ENCODE measurements at places on chromosomes 2 and 18.

GRCh38 chr2:219638948-219639755, 11.7 kb downstream of the SLC4A3 start:
- no peak for DNase-seq

- DNase-seq: no peak
Measured at GRCh38 chr2:220123751-220124150, 496.3 kb downstream of the SLC4A3 start.

GRCh38 chr18:29154758-29155725, 978.1 kb upstream of the CDH2 start:
- DNase-seq: no peak

- DNase-seq: no peak
Measured at GRCh38 chr2:164617466-164617865, 3.8 kb downstream of the GRB14 start.

GRCh38 chr2:119023534-119023933, 81.5 kb downstream of the MARCO start:
- no peak for DNase-seq

GRCh38 chr18:52489396-52490306, 149.7 kb downstream of the DCC start:
- no peak for DNase-seq

DNA sequence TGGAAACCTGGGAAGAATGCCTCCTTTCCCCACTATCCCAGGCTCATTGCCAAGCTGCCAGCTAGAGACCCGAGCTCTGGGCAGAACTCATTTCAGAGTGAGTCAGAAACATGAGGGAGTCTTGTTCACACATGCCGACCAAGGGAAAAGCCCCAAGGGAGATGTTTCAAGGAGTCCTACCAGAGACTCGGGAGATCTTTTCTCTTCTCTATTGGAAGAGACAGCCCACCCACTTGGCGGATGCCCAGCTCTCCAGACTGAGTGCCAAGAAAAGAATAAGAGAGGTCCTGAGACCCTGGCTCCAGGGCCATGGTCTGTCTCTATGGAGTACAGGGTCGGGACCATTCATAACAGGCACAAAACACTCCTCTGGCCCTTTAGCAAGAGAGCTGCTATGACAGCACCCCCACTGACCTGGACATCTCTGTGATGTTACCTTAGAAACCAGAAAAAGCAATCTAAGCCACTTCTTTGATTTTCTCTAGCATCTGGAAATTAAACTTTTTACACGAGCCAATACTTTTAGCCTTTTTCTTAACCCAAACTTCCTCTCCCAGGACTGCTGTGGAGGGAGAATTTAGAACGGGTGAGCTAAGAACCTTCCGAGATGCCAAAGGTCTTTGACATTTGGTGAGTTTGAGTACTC, 18.5 kb upstream of the IGFBP5 start:
- DNase-seq: no peak

DNA sequence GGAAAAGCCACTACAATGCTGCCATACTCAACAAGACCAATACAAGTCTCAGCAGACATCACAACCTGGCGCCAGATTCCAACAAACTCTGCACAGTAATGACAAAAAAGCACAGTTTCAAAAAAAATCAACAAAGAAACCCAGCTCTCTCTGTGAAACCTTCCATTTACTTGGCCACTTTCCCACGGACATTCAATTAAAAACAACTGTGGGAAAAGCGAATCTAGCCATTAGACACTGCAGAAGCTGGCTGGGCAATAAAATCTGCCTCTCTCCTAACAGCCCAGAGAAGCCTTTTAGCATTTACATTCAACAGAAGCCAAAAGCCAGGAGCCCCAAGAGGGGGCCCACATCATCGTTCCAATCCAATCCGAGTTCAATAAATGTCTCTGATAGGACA, 128.9 kb downstream of the HDAC4 start:
- peak; percentile 4 for DNase-seq

GRCh38 chr2:28895189-28895893, 874 bp downstream of the WDR43 start:
- DNase-seq: no peak

DNA sequence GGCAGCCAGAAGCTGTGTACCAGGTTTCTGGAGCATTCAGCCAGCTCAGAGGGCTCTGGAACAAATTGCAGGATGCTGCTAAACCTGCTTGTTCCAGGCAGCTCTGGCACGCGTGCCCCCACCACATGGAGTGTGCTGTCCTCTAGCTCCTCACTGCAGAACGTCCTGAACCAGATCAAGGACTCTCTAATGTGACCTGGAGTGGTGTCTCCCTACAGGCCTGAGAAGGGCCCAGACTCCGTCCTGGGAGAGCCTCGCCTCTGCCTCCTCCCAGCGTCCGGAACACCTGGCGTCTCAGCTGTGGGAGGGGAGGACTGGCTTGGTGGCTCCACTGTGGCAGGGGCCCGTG, 115.6 kb upstream of the GPC1 start:
- DNase-seq: no peak

GRCh38 chr2:201847481-201847880, 41.1 kb downstream of the CDK15 start:
- no peak for DNase-seq

GRCh38 chr2:217185265-217185995, 325.6 kb upstream of the TNP1 start:
- DNase-seq: no peak

- no peak for DNase-seq
Measured at GRCh38 chr2:223238301-223238700, 186.3 kb downstream of the KCNE4 start.

- DNase-seq: no peak
Measured at GRCh38 chr2:107411267-107411666, 415.4 kb upstream of the RGPD4 start.

- DNase-seq: no peak
Measured at GRCh38 chr2:37570773-37571586, 100.5 kb downstream of the CDC42EP3 start.

DNA sequence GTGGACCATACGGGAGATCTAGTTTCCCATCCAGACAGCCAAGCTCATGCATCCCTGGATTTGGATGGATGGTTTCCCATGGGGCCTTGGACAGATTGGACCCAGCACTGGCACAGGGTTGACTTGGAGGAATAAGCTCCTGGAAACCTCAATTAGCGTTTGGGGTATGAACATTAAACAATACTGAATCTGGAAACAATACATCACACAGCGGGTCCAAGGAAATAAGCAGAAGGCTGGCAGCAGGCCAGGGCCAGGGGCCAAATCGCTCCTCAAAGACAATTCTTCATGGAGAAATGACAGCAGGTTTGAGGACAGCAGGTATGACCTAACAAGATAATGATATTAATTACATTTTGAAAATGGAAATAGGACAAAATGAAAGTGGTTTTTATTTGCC, 540.6 kb downstream of the RIT2 start:
- no peak for DNase-seq

GRCh38 chr2:191845248-191845715, 1.6 kb downstream of the CAVIN2 start:
- no peak for DNase-seq

DNA sequence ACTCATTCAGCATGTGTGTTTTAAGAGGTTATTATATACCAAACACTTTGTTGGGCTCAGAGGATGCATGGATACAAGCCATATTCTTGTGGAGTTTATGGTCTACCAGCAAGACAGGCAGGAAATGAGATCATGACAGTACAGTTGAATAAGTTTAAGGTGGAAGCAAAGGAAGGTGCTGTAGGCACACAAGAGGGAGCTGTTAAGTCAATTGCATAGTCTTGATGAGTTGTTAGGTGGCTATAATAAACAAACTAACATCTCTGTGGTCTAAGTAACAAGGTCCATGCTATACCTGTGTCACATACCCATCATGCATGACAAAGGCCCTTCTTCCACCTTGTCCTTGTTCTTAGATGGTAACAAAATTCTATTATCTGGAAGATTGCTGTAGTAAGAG, 538.3 kb downstream of the CNTNAP5 start:
- DNase-seq: no peak

DNA sequence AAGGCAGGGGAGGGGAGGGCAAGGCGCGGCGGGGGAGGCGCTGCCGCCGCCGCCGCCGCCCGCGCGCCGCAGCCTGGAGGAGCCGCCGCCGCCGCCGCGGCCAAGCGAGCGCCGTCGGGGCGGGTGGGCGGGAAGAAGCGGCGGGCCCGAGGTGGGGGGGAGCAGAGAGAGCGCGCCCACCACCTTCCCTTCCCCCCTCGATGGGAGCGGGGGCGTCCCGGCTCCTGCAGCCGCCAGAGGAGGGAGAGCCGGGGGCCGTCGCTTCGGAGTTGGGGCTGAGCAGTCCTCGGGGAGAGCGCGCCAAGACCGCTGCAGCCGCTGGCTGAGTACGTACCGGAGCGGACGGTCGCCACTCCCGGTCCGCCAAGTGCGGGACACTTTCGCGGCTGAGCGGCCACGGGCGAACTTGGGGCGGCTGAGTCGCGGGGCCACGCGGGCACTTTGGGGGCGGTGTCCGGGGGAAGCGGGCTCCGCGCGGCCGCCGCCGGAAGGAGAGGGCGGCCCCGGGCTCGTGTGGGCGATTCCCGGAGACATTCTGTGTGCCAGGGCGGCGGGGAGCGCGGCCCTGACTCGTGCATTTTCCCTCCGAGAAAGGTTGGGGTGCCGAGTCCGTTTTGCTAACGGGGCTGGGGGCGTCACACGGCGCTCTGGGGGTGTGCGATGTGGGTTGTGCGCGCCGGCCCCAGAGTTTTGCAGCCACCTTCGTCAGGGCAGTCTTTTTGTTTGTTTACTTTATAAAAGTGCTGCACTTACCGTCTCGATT, at the start of gene NAB1:
NAB1 (plus strand) TSS at position 49 of the 763 bp plus-strand sequence. CDS start 10,094 bp downstream, outside the sequence.
- DNase-seq: peak; percentile 47

- DNase-seq: no peak
Measured at GRCh38 chr2:177885828-177886466, 186.6 kb downstream of the PDE11A start.

- no peak for DNase-seq
Measured at GRCh38 chr2:27356056-27356381, 545 bp downstream of the GTF3C2 start.
